ENCODE measurements at places on chromosomes 5 and 9.

DNA sequence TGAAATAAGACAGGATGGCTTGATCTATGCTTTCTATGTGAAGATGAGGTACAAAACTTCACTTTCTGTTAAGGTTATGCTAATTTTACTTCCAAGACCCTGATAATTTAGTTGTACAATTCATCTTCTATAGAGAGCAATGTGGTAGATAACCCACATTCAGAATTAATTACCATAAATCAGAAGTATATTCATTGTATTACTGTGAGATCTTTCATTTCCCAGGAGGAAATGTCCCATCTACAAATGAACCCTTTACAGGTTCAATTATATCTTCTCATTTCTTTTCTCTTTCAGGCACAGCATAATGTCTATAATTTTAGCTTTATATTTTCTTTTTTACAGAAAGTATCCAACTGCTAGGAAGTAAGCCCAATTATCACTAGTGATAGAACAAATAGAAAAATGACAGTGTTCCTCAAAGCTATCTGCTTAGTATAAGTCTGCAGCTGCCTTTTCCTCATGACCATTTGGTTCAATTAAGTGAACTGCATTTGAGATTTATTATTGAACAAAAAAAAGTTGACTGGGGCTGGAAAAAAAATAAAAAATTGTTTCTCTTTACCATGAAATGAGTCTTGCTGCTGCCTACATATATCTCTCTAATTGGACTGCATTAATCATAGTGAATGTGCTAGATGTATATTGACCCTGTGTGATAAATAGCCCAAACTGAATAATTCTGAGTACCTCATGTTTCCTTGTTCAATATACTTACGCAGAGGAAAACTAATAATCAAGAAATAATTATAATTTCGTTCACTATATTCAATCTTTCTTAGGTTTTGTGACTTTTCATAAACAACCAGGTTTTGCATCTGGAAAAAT lies 1329.4 kb downstream of the PTPRD start:
- no peak for DNase-seq

DNA sequence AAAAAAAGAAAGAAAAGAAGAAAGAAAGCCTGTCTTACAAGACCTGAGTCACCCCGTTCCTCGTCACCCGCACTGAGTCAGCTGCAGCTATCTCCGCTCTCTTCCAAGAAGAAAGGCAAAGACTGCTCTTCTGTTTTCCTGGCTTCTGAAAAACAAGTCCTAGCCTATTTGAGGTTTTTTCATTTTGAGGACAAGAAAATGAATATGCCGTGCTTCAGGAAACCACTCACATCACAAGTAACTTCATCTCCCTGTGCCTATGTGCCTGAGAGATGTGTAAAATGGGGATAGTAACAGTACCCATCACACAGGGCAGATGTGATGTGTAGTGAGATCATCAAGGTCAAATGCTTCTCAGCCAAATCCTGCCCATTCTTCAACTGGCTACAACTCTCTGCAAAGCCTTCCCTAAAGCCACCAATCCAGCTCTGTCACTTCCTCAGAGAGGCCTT lies 78.4 kb downstream of the GLDC start:
- DNase-seq: no peak

DNA sequence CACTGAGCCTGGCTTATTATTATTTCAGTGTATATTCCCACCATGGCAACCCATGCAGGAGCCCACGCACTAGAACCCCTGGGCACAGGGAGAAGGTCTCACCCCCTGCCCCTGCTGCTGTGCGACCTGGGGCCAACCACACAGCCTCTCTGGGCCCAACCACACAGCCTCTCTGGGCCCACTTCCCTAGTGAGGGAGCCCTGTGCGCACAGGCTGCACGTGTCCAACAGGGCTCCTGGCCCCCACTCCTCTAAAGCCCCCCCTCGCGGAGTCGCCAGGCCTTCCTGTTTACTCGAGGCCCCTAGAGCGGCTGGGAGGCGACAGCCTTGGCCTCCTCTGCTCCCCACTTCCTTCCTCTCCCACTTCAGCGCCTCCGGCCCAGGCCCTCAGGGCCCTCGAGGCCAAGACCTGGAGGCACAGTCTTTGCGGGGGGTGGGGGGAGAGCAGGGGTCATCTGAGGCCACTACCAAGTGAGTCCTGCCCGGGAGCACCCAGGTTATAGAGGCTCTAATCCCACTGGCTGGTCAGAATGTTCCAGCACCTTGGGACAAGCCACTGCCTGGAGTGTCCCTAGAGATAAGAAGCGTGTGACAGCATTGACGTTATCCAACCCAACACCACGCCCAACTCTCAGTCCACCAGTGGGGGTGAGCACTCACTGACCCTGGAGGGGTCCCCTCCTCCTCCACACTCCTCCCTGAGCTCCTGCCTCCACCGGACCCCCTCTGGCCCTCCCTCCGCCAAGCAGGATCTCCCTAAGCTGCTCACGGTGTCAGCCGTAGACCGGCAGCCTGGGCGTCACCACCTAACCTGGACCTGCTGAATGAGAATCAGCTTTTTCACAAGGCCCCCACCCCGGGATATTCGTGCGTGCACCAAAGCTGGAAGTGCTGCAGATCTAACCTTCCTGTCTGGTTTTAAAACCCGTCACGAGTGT lies 7.9 kb upstream of the ENG start:
- DNase-seq: peak; percentile 63

GRCh38 chr9:117046666-117047327 lies 359.7 kb downstream of the TRIM32 start:
- DNase-seq: peak; percentile 1

- DNase-seq: no peak
Measured at GRCh38 chr5:56169281-56169680, 63.8 kb downstream of the ANKRD55 start.

DNA sequence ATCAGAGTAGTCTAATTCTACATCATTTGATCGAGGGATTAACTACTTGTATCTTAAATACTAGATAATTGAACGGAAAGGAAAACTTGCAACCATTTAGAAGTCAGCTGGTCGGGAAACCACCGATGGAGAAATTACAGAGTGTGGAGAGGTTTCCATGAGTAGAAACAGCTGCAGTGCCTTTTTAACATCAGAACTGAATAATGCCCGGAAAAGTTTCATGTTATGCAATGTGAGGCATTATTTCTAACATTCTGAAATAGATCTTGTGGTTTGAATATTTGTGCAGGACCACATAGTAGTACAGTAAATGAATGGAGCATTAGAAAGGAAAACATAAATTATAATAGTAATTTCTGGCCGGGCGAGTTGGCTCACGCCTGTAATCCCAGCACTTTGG lies 88.1 kb upstream of the RNF180 start:
- DNase-seq: no peak

- DNase-seq: no peak
Measured at GRCh38 chr5:3122216-3122615, 370.7 kb upstream of the IRX2 start.

DNA sequence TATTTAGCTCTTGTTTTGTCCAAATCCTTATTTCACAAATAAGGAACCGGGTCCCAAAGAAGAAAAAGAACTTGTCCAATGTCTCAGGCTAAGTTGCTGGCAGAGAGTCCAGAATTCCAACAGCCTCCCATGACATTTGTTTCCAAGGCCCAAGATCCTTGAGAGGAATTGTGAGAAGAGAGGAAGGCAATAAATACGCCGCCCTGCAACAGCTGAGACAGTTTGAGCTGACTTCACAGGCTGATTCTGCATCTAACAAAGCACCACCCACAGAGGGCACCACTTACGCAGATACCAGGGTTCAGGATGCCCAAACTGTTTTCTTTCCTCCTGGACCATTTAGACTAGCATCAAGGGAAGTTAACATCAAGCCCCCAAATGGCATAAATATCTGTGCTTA lies 211.3 kb downstream of the FAM114A2 start:
- no peak for DNase-seq

- no peak for DNase-seq
Measured at GRCh38 chr9:87578625-87579024, 81.0 kb downstream of the DAPK1 start.

All from GM12892 (cell line).